ENCODE measurements at places on chromosomes 3 and 15. TPM values are rescaled to one million over a fixed set of nuclear protein-coding genes. Genes with fewer than 3 reads are reported as not detected.

SPTSSB gene
- total RNA-seq = 1.5 TPM

DNA sequence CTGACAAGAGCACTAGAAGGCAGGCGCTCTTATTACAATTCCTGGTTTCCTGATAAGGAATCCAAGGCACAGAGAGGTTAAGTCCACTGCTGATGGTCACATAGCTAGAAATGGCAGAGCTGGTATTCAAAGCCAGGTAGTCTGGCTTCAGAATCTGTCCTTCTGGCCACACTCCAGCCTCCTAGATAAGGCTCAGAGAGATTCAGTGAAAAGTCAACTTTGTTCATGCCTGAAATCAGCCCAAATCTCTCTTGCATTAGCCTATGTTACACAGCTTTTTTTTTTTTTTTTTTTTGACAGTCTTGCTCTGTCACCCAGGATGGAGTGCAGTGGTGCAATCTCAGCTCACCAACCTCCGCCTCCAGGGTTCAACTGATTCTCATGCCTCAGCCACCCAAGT lies 21.1 kb upstream of the CMTM8 start:
- DNase-seq = no peak

DNA sequence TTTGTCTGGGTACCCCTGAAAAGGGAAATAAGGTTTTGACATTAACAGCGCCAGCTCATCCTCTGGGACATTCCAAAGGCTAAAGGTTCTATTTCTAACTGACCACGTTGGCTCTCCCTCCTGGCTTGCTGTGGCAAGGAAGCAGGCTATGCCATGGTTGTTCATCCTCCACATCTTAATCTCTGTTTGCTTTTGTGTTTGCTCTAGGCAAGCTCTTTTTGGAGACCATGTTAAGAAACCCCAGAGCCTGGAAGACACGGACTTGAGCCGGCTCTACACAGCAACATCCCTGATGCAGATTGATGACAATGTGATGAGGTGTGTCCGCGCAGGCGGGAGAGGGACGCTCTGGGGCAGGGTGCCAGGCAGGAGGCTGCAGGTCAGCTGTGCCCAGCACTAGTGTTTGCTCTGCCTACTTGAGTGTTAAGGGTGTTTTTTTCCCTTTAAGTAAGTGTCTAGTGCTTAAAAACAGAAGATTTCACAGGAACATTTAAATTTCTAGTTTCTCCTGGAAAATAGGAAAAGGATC lies 33.3 kb downstream of the RLBP1 start:
- DNase-seq = no peak

- DNase-seq = no peak
Measured at GRCh38 chr15:85649372-85649771, 145.4 kb downstream of the KLHL25 start.

SORD gene
- total RNA-seq = 12.9 TPM

Data from breast epithelium (tissue), 4 donors.